ENCODE measurements at places on chromosomes 5 and 9.

DNA sequence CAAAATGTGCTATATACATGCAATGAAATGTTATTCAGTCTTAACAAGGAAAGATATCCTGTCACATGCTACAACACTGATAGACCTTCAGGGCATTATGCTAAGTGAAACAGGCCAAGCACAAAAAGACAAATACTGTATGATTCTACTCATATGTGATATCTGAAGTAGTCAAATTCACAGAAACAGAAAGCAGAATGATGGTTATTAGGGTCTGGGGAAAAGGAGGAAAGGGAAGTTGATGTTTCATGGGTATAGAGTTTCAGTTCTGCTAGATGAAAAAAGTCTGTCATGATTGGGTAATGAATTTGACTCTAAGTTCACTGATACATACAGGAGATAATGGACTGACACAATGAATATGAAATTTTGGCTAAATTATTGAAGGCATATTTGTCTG, 11.2 kb upstream of the RIC1 start:
- DNase-seq: peak; percentile 43

GRCh38 chr9:74770508-74771261, 117.0 kb downstream of the TRPM6 start:
- peak; percentile 29 for DNase-seq

DNA sequence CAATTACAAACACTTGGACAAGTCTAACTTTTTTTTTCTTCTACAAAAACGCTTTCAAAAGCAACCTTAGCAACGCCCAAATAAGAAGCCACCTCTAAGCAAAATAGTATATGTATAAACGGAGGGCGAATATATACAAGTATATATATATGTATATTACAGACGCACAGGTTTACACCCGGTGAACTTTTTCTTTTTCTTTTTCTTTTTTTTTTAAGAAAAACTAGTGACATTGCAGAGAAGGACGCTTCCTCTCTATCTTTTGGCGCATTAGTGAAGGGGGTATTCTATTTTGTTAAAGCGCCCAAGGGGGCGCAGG, 200 bp downstream of the NPR3 start:
- DNase-seq: no peak

DNA sequence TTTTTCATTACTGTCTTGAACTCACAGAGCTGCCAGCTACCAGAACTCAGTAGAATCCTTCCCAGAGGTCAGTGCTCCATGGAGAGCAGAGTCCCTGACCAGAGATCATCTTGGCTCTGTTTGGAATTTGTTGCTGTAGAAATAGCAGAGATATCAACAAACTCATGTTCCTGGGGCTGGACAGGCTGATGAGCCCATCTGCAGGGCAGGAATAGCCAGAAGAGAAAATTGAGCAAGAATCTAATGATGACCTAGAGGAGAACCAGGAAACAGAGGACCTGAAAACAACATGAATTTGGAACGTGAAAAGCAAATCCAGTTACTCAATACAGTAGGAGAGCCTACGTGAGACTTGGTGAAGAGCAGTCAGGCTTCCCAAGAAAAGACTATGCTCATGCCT, 437.8 kb downstream of the PLK2 start:
- DNase-seq: no peak

DNA sequence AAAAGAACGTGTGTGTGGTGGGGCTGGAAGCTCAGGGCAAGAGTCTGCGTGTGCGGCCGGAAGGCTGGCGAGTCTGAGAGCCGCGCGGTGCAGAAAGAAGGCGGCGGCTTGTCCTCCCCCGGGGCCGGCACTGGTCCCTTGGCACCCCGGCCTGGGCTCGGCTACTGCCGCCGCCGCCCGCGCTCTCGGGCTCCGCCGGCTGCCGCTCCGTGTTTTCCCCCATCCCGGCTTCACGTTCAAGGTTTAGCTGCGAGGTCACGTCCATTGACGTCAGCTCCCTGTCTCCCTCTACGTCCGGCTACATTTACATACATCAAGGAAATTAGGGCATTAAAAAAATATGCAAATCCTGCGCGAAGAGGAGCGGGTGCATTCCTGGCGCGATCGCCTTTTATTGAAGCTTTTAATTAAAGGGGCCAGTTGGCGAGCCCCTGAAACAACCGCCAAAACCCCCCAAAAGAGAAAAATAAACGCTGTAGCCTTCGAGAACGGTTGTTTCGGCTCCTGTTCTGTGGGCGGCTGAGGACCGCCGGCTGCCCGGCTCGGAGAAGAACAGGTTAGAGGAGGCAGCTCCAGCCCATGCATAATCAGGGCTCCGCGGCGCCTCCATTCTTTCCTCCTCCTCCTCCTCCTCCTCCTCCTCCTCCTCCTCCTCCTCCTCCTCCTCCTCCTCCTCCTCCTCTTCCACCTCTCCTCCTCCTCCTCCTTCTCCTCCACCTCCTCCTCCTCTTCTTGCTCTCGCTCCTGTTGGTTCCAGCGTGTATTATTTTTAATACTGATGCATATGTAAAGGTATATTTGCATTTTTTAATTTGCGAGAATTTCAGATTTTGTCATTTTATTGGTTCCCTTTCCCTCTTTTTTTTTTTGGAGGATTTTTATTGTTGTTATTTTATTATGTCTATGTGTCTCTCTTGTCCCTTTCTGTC, 207.0 kb downstream of the MEF2C start:
- DNase-seq: no peak

DNA sequence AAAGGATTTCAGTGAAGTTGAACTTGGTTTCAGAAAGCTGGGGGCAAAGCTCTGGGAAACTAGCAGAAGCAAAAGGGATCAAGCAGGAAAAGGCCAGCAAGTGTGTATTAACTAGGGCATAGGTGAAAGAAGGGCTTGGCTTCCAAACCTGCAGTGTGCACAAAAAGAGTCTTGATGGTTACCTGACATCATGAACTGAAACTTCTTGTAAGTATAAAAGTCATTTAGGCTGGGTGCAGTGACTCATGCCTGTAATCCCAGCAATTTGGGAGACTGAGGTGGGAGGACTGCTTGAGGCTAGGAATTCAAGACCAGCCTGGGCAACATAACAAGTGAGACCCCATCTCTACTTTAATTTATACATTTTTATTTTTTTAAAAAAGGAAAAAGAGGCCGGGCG, 216.4 kb downstream of the EPB41L4A start:
- DNase-seq: no peak

DNA sequence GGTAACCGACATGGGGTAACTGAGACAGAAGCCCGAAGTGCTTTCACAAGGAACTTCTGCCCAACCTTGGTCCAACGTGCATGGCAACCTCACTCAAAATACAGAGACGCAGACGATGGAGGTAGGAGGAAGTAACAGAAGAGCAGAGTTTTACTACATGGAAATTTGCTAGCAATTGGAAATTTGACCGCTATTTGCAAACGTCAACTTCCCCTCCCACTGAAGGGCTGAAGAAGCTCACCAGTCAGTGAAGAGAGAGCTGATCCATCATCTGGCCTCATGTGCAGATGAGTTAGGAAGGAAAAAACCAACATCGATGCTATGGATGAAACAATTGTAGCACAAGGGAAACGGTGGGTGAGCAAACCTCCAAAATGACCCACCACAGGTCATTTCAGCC, 196.7 kb downstream of the RGS3 start:
- DNase-seq: peak; percentile 8

Measured in inflammatory macrophage (primary cell).